ENCODE measurements at places on chromosomes 16 and 17. TPM values are rescaled to one million over a fixed set of nuclear protein-coding genes. Genes with fewer than 3 reads are reported as not detected.

NTN1 gene
- total RNA-seq, result 3.3 TPM

CCL2 gene
- 26.5 TPM for total RNA-seq

RNF43 gene
- 8.5 TPM for total RNA-seq

ARHGAP23 gene
- 25.2 TPM for total RNA-seq

MYH10 gene
- total RNA-seq, result 54.7 TPM

DNA sequence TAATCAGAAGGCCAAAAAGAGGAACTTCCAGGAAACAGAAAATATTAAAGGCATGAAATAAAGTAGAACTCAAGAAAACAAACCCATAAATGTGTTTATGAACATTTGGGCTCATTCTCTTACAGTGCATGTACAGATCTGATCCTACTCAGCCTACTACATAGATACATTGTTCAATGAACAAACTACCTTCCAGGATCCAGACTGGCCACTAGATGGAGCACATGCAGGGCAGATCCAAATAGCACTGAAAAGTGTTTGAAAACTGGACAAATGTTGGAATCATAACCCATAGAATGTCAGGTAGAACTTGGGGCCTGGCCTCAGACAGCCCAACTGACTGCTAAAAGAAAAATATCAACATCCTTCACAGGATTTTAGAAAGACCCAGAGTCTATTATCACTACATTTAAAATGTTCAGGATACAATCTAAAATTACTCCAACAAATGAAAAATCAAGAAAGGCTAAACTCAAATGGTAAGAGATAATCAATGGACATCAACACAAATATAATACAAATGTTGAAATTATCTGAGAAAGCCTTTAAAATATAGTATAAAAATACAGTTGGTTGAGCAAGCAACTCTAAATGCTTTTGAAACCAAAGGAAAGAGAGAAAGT, 122.4 kb upstream of the NUDT7 start:
- no peak overlapping the region for H3K27ac ChIP-seq
- H3K4me1 ChIP-seq, result no peaks in the 10 kb centered on the region

DNA sequence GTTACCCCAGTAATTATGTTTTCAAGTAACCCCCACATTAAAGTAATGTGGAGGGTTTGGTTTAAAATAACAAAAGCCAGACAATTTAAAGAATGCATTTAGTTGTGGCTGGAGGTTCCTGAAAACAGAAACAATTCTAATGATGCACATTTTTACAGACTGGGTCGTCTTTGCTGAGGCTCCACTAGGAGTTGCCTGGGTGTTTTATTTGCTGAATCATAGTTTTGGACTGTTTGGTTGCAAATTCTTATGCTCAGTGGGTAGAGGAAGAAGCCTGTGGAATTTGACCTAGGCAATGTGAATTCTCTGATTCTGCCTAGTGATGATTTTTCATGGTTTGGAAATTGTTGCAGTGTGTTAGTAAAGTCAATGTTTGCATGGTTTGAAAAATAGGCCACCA, 16.3 kb downstream of the SHISA9 start:
- H3K27me3 ChIP-seq, result no peaks in the 10 kb centered on the region
- H3K36me3 ChIP-seq, result no peaks in the 10 kb centered on the region
- H3K4me1 ChIP-seq, result no peaks in the 10 kb centered on the region
- H3K4me3 ChIP-seq, result no peak overlapping the region
- DNase-seq, result no peak

DNA sequence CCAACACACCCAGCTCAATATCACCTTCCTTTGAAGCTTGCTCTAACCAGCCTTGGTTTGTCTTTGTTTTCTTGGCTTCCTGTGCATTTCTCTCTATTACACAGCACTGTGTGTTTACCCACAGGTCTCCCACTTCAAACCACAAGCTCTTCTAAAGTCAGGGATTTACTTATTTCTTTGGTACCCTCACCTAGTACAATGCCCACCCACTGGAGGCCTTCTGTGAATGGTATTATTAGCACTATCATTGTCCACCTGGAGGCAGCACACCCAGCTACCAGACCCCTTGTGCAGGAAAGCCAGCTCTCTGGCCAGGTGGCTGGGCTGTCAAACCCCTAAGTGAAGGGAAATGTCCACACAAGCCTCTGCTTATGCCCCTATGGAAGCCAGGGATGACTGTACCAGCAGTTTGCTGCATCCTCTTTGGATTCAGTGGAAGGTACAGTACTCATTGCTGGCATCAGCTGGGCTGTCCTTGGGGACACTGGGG, 9.4 kb upstream of the TOP2A start:
- no peak overlapping the region for H3K27ac ChIP-seq
- H3K27me3 ChIP-seq, result no peaks in the 10 kb centered on the region
- no peak for DNase-seq
- no peak overlapping the region for H3K4me3 ChIP-seq

DNA sequence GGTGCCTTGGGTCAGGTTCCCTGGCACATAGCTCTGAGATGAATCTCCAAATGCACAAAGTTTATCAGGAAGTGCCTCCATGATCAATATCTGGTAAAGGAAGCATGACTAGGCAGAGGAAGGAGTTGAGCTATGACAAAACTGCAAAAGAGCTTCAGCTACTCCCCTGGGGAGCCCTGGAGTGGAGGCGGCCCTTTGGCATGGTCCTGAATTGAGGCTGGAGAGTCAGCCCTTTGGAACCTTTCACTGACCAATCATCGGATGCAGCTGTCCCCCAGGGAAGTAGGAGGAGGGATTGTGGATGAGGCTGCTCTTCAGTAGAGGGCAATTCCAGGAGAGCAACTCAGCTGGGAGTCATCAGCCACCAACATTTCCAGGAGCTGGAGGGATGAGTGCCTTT, 46.1 kb upstream of the NLRP1 start:
- H3K27ac ChIP-seq, result no peak overlapping the region
- H3K36me3 ChIP-seq, result no peaks in the 10 kb centered on the region
- H3K27me3 ChIP-seq, result no peaks in the 10 kb centered on the region
- no peak overlapping the region for H3K4me3 ChIP-seq

DNA sequence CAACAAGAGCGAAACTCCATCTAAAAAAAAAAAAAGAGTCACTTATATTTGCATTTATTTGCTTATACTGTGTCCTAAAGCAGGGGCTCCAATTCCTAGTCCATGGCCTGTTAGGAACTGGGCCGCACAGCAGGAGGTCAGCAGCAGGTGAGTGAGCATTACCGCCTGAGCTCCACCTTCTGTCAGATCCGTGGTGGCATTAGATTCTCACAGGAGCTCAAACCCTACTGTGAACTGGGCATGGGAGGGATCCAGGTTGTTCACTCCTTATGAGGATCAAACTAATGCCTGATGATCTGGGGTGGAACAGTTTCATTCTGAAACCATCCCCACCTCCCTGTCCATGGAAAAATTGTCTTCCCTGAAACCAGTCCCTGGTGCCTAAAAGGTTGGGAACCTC, 24.9 kb downstream of the ITGB3 start:
- H3K27me3 ChIP-seq, result no peaks in the 10 kb centered on the region
- peak overlapping the region; percentile 82 for H3K27ac ChIP-seq
- DNase-seq, result no peak
- no peaks in the 10 kb centered on the region for H3K36me3 ChIP-seq
- H3K4me3 ChIP-seq, result no peak overlapping the region
- peaks cover 42% of the 10 kb centered on the region for H3K4me1 ChIP-seq

GRCh38 chr17:69414408-69415274, at the start of gene MAP2K6:
Gene MAP2K6 (plus strand): TSS chr17:69414697. CDS start chr17:69414985, 288 bp downstream.
- peak within 1 kb of the TSS; percentile 83 for H3K27ac ChIP-seq
- no peaks in the 10 kb centered on the region for H3K36me3 ChIP-seq
- peak within 1 kb of the TSS; percentile 55 for H3K4me3 ChIP-seq
- no peaks in the 10 kb centered on the region for H3K4me1 ChIP-seq

DNA sequence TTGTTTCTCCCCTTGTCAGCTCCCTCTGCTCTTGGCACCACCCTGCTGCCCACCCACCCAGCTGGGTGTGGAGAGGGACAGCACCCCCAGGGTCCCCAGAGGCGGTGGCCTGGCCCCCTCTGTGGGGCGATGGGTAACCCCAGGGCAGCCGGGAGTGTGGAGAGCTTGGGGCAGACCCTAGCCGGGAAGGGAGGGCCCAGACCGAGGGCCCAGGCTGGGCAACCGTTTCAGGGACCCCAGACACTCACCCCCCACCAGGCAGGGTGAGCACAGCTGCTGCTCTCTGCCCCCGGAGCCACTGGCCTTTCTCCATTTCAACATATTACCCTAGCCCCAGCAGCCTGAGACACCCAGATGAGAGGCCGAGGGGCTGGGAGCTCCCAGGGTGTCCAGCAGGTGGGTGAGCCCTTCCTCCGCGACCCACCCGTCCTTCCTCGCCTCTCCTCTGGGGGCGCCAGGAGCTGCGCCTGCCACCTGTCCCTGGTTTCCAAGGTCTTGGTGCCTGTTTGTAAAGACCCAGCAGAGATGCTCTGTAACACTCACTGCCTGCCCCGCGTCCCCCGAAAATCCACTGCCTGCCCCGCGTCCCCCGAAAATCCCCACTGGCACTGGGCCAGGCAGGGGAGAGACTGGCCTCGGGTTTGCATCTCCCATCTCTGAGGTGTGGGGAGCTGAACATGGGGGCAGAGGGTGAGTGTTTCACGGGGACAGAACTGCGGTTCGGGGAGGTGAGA, 45.4 kb downstream of the BAHCC1 start:
- H3K4me3 ChIP-seq, result no peak overlapping the region
- H3K27me3 ChIP-seq, result no peaks in the 10 kb centered on the region
- no peaks in the 10 kb centered on the region for H3K36me3 ChIP-seq
- H3K4me1 ChIP-seq, result no peaks in the 10 kb centered on the region
- H3K27ac ChIP-seq, result no peak overlapping the region

DNA sequence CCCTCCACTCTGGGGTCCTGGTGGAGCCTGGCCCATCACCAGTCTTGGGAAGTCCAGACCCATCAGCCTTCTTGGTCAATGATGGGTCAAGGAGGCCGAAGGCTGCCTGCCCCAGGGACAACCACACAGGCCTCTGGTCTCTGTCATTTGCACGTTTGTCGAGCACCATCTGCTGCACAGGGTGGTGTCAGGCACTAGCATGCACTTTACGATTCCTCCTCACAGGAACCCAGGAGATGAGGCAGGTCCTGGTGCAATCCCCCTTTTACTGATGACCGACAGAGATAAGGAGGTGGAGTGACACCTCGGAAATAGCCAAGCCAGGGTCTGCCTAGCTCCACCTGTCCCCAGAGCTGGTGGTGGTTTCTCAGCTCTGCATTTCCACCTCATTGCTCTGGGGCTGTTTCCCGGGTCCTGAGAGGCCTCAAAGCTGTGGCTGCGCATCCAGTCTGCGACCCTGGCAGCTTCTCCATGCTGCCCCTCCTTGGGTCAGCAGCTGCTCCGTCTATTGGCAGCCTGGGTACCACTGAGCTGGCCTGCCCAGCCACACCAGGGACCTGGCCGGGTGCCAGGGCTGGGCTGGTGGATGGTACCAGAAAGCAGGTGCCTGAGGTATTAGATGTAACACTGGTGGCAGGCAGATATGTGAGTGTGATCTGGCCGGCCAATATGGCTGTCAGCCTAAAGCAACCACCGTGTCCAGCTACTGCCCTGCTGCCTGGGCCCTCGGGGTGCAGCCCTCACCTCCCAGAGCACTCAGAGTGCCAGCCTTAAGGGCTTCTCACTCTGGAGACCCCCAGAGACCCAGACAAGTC, 10.0 kb downstream of the MMP15 start:
- no peak overlapping the region for H3K4me3 ChIP-seq
- DNase-seq, result no peak
- no peaks in the 10 kb centered on the region for H3K27me3 ChIP-seq
- no peaks in the 10 kb centered on the region for H3K36me3 ChIP-seq
- peaks cover 8% of the 10 kb centered on the region for H3K4me1 ChIP-seq
- H3K27ac ChIP-seq, result no peak overlapping the region

GRCh38 chr17:35088356-35088880, 24.9 kb upstream of the RFFL start:
- peak overlapping the region; percentile 93 for H3K4me3 ChIP-seq
- DNase-seq, result peak; percentile 24
- peak overlapping the region; percentile 92 for H3K27ac ChIP-seq
- H3K36me3 ChIP-seq, result no peaks in the 10 kb centered on the region
- no peaks in the 10 kb centered on the region for H3K4me1 ChIP-seq
- no peaks in the 10 kb centered on the region for H3K27me3 ChIP-seq

GRCh38 chr17:57623620-57624019, 121.5 kb downstream of the CCDC182 start:
- H3K27ac ChIP-seq, result no peak overlapping the region
- H3K27me3 ChIP-seq, result no peaks in the 10 kb centered on the region
- H3K4me1 ChIP-seq, result no peaks in the 10 kb centered on the region
- H3K4me3 ChIP-seq, result no peak overlapping the region
- DNase-seq, result no peak

GRCh38 chr16:55418586-55418985, 60.4 kb upstream of the MMP2 start:
- DNase-seq, result no peak
- H3K4me3 ChIP-seq, result no peak overlapping the region
- H3K27ac ChIP-seq, result no peak overlapping the region
- no peaks in the 10 kb centered on the region for H3K27me3 ChIP-seq
- H3K36me3 ChIP-seq, result no peaks in the 10 kb centered on the region
- no peaks in the 10 kb centered on the region for H3K4me1 ChIP-seq

DNA sequence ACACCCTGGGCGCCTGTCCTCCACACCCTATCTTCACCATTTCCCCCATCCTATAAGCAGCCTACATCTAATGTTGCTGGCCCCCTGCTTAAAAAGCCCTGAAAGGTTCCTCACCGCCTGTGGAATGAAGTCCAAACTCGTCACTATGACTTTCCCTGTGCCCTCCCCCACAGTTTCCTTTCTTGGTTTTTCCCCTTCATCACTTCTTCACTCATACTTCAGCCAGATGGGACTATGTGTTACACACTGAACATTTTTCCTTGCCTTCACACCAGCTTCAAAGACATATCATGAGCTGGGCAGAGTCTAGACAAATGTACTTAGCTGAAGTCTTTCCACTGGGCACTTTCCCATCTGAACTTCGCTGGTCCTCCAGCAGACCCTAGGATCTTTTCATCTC, 1.5 kb upstream of the MARCHF10 start:
- DNase-seq, result no peak
- H3K27ac ChIP-seq, result no peak overlapping the region
- H3K36me3 ChIP-seq, result no peaks in the 10 kb centered on the region
- no peaks in the 10 kb centered on the region for H3K27me3 ChIP-seq

DNA sequence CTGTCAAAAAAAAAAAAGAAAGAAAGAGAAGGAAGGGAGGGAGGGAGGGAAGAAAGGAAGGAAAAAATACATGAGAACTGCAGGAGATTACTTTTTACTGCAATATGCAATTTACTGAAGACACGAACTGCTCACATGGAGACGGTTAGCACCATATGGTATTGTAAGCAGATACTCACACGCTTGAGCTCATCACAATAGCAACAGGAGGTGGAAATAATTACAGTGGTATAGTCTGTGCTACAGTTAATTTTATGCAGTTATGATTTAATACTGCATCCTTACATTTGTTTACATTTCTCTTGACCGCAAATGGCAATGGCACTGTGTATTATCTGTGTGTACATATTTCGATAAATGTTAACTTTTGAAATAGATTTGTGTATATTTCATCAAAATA, 21.4 kb upstream of the SLC46A1 start:
- no peak for DNase-seq
- no peaks in the 10 kb centered on the region for H3K27me3 ChIP-seq
- no peaks in the 10 kb centered on the region for H3K36me3 ChIP-seq
- no peaks in the 10 kb centered on the region for H3K4me1 ChIP-seq

All from breast epithelium (tissue), 4 donors.